Stimulated activated CD4-positive, alpha-beta T cell treated with anti-CD3 and anti-CD28 coated beads, Interleukin-4, amount 100 ng/mL, for 4 hours (primary cell): ENCODE measurements at places on chromosomes 1 and 21.

DNA sequence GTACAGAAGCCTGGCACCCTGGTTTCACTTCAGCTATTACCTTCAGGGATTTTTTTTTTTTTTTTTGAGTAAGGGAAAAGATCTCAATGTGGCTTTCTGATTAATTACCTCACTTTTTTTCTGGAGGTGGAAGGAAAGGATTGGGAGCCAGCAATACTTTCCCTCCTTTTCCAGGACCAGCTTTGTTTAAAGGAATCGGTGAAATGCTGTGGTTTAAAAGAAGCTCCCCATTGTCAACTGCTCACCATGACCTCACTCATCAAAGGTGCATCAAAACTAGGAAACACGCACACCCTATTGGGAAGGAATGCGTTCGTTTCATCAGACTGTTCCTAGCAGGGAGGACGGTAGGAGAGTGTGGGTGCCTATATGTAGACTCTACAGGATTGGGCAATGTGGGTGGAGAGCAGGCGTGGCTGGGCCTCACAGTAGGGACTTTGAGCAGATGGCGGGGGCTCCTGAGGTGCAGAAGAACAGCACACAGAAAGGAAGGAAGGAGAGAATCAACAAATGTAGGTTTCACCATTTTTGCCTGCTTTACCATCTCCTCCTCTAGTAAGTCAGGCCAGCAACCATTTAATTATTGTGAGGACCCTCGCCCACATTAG lies 13.0 kb downstream of the PHGDH start:
- DNase-seq = no peak

GRCh38 chr1:31434979-31435378 lies 22.0 kb downstream of the SERINC2 start:
- no peak for DNase-seq

- DNase-seq = no peak
Measured at GRCh38 chr1:64171797-64172281, 31.6 kb upstream of the UBE2U start.

DNA sequence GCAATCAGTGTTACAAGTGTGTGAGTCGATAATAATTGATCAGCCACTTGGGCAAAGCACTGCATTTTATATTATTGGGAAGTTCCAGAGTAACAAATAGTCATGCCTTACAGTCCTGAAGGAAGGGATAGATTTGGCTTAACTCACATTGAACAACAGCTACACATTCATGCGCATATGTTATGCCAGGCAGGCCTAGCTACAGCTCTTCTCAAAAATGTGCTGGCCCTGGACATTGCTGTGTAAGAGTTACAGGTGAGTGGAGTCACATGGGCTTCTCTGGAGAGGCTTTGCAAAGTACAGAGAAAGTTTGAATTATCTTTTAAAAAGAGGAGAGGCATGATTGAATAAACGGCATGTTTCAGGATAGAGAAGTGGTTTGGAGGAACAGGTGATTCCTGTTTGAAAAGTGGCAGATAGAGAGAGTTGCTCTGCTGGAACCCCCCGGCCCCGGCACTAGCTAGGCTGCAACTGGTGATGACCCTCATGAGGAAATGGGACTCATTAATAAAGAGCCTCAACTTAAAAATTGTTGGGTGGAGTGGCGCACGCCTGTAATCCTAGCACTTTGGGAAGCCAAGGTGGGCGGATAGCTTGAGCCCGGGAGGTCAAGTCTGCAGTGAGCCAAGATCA lies 200.6 kb downstream of the CRB1 start:
- DNase-seq = no peak

GRCh38 chr1:8352471-8352845 lies 34.5 kb downstream of the SLC45A1 start:
- DNase-seq = no peak

GRCh38 chr1:168136709-168137514 lies at the start of gene GPR161:
Gene GPR161, minus strand, starts transcription at chr1:168136930. Its CDS starts 32,080 bp downstream, at chr1:168104850.
- peak; percentile 21 for DNase-seq

- no peak for DNase-seq
Measured at GRCh38 chr1:161159913-161160243, 578 bp downstream of the USP21 start.

- DNase-seq = no peak
Measured at GRCh38 chr1:15426492-15427279, 11.6 kb upstream of the CTRC start.

DNA sequence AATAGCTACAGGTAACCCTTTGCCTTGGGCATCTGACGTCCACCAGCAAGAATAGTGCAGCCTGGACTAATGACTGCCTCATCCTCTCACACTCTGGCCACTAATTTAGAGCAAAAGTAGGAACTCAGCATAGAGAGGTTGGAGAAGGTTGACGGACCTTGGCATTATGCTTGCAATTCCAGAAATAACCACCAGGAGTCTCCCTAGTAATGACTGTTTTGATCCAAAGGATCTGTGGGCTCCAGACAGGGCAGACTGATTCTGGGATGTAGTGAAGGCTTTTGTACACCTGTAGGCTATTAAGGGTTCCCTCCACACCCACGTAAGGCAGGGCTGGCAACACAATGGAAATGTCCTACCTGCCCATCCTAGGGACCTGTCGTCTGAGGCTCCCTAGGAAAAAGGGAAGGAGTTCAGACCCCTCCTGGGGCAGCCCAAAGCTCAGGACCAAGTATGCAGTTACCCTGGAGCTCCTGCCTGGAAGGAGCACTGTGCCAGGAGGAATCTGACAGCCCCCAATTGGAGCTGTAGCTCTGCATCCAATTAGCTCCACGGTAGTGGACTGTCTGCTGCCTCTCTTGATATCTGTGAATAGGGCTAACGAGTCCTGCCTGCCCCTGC lies 91.0 kb upstream of the TMEM51 start:
- no peak for DNase-seq

DNA sequence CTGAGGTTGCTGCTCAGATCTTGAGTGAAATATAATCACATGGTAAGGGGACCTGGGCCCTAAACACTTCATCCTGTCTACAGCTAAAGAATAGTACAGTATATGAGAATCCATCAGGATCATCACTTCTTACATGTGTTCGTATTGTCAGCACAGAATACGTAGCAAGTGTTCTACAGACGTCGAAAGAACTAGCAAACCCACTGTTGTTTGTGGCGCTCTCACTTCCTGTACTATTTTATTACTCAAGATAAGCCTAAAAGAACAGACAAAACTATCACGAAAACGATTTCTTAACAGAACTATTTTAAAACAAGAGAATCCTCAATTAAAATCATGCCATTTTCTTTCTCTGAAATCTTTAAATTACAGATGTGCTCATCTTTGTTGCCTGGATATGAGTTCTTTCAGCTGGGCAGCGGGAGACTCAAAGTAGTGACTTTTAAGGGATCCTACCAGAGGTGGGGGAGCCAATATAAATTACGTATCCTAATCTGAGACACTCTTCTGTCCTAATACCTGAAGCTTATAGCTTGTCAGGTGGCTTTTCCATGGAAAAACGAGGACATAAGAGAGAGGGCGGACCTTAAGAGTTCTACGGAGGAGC lies 724 bp downstream of the ST7L start:
- DNase-seq = peak; percentile 20

DNA sequence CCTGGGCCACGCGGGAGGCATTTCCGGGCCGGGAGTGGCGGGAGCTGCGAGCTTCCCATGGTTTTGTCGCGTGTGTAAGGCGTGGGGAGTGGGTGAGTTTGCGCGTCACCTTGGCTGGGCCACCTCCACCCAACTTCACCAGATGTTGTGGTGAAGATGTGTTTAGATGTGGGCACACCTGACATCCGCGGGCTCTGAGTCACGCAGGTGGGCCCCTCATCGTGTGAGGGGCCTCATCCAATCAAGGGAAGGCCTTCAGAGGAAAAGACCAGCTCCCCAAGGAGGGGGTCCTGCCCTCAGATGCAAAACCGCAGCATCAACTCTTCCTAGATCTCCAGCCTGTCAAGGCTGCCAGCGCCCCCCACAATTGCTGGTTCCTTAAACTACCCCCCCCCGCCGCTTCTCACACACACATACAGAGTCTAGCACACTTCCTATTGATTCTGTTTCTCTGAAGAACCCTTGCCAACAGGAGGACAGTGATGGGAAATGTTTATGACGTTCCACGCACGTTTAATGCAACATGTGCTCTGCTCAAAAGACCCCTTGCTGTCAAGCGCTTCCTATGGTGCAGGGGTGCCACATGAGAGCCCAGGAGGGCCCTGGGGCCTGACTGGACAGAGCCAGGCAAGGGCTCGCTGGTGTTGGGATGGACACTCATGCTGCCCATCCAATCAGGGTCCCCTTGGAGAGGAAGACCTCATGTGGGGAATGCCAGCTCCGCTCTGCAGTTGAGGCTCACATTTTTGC lies 11.9 kb downstream of the ACTRT2 start:
- peak; percentile 71 for DNase-seq

- no peak for DNase-seq
Measured at GRCh38 chr1:228848406-228848805, 113.1 kb downstream of the RHOU start.

GRCh38 chr1:49251019-49251784 lies 474.5 kb upstream of the BEND5 start:
- DNase-seq = no peak

GRCh38 chr1:167981933-167982332 lies 45.1 kb upstream of the MPC2 start:
- no peak for DNase-seq

DNA sequence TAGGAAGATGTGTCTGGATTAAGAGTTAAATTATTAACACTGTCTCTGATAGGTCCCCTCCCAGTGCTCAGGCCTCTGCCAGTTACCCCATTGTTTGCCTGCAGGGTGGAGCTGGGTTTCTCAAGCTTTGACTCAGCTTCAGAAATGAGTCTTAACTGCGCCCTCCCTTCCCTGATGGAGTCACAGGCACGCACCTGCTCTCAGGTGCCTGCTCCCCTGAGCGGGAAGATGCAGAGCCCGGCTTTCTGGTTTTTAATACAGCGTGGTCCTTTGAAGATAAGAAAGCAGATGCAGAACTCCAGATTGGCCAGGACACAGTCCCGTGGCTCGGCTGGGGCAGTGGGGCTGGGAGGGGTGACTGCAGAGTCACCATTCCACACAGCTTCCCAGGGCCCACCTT lies 3.2 kb upstream of the SPRR4 start:
- DNase-seq = no peak

DNA sequence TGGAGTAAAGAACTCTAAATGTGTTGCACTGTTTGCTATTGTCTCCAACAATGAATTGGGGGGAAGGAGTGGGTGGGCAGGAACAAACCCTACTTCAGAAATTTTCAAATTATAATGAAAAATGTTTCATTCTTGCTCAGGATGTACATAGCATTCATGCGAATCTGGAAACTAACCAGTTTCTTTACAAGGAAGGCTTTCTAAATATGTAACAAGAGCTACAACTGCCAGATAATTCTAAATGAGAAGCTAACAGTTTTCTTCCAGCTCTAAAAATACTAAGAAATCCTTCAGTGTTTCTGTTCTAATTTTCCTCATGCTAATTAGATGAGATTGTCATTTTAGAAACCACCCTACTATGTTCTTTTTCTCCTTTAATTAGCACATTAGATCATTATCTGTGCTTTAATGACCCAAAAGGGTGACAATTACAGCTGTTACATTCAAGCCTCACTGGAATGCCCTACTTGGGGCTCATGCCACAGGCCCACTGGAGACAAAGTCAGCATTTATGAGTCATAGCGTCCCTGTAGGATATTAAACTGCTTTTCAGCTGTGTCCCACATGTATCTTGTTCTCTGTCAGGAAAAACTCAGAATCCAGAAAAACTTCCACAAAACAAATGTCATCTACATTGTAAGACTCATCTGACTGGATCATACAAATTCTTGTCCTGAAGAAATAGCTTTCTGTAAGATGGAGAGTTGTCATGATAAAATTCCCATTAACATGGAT lies 804.6 kb upstream of the CXADR start:
- DNase-seq = no peak

- DNase-seq = no peak
Measured at GRCh38 chr1:35539073-35539823, 18.0 kb downstream of the KIAA0319L start.

GRCh38 chr1:157043685-157044084 lies 1.9 kb downstream of the ARHGEF11 start:
- no peak for DNase-seq

DNA sequence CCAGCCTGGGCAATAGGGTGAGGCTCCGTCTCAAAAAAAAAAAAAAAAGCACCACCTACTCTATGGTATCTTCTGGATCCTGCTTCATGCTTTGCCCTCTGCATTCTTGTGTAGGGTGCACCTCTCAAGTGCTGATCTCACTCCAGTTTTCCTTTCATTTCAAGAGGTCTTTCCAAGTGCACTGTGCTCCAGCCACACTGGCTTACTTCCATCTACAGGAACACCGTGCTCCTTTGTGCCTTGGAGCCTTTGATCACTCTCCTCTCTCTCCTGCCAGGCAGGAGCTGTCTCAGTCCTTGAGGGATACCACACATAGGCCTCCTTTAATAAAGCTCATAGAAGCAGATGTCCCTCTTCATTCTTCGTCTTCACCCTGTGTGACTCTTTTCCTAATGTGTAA lies 55.4 kb upstream of the GREM2 start:
- DNase-seq = no peak

GRCh38 chr1:184143449-184143848 lies 91.9 kb downstream of the TSEN15 start:
- DNase-seq = no peak

GRCh38 chr1:174988539-174988938 lies 11.2 kb upstream of the CACYBP start:
- DNase-seq = no peak

DNA sequence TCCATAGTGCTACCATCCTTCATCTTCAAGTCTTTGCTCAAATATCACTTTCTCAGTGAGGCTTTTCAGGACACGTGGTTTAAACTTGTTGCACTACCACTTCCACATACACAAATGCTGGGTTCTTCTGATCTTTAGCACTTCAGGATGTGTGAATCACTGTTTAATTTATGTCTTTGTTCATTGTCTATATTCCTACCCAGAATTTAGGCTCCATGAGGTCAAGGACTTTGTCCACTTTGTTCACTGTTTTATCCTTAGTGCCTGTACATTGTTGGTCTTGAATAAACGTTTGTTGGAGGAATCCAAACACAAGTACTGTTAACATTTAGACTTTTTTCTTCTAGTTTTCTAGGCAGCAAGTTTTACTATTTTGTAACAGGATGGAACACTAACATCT lies 42.6 kb upstream of the RALGPS2 start:
- no peak for DNase-seq

- no peak for DNase-seq
Measured at GRCh38 chr1:183562701-183563100, 27.6 kb downstream of the NCF2 start.

- DNase-seq = no peak
Measured at GRCh38 chr1:218468711-218469110, 123.6 kb downstream of the TGFB2 start.

GRCh38 chr1:235102993-235103411 lies 25.6 kb downstream of the TOMM20 start:
- no peak for DNase-seq

- DNase-seq = no peak
Measured at GRCh38 chr1:148264374-148265276, 112.5 kb upstream of the NBPF11 start.

- DNase-seq = no peak
Measured at GRCh38 chr1:114274621-114275317, 121.1 kb upstream of the SYT6 start.
